Stimulated activated CD4-positive, alpha-beta T cell treated with anti-CD3 and anti-CD28 coated beads, Interleukin-15, amount 100 ng/mL, for 48 hours (primary cell): ENCODE measurements at places on chromosomes 12 and 14.

- DNase-seq = no peak
Observed at GRCh38 chr12:50824914-50825313, 17.8 kb upstream of the TMPRSS12 start.

DNA sequence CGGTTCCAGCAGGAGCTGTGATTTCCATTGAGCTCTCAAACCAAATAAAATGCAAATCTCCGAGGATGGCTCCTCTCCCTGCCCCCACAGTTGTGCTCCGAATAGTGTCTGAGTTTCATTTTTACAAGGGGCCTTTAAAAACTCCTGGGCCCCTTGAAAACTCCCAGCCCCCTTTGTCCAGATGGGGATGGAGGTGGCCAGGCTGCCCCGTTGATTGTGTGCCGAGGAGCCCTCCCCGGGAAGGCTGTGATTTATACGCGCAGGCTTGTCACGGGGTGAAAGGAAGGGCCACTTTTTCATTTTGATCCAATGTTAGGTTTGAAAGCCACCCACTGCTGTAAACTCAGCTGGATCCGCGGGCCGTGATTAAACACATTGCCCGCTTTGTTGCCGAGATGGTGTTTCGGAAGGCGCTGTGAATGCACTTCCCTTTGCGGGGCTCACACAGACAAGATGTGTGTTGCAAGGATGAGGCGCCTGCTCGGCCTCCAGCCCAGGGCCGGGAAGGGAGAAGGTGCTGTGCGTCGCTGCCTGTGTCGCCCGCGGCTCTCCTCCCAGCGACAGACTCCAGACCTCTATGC lies 98.8 kb downstream of the TMEM132C start:
- no peak for DNase-seq

- no peak for DNase-seq
Observed at GRCh38 chr12:26317942-26318575, 122.7 kb downstream of the SSPN start.

- no peak for DNase-seq
Observed at GRCh38 chr14:96925422-96925821, 128.2 kb downstream of the VRK1 start.

DNA sequence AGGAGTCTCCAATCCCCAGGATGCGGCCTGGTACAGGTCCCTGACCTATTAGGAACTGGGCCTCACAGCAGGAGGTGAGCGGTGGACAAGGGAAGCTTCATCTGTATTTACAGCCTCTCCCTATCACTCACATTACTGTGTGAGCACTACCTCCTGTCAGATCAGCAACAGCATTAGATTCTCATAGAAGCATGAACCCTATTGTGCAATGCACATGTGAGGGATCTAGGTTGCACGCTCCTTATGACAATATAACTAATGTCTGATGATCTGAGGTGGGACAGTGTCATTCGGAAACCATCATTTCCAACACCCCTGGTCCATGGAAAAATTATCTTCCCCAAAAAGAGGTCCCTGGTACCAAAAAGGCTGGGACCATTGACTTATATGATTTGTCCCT lies 1000.5 kb downstream of the FLRT2 start:
- DNase-seq = no peak
